COR-L47 (cell line): ENCODE measurements at places on chromosomes 2 and 18.

DNA sequence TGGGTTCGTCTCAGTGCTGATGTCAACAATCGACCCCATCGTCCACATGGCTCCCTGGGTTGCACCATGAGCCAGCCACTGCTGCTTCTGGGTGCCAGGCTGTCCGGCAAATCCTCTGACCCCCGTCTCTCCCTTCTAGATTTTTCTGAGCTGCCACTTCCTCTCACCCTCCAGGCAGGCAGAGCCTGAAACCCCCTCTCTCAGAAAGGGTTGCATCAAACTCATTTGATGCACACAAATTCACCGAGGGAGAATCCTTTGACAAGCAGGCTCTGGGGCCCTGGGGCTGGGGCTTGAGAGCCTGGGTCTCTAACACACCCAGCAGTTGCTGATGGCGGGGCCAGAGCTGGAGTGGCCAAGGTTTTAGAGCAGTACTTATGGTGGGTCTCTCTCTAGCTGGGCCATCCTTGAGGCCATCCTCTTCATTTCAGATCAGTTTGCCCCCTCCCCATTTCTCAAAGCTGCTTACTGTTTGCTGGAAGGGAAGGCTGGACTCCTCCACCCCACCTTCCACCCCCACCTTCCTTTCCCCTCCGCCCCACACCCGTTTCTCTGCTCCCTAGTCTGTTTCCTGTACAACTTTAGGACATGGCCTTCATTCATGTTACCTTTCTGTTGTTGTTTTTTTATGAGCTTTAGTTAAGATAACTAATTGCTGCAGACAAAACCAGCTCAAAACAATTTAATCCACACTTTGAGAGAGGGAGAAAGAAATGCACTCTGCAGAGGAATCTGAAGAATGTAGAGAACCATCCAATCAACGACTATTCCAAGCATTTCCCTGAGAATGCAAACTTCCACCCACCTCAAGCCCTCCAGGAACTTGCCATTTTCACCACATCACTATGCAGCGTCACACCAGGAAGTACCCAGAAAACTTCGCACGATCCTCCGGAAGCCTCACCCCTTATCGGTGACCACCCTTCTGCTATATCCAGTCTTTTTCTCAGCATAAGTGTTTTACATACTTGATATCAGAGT, 69.5 kb downstream of the ARL4C start:
- DNase-seq: no peak

DNA sequence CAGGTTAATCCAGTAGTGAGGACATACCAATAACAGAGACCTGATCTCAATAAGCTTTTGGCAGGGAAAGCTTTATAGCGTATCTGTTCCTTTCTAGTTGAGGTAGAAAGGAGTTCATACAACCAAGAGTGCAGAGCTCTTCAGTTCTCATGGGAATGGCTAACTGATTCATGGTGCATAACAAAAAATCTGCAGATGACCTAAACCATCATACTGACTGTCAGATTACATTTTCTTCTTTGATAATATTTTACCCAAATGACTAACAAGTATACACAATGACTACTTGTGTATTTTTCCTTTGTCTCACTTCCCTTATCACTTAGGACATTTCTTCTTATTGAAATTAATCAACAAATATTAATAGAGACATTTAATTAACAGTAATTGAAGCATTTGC, 140.0 kb upstream of the SERTAD2 start:
- no peak for DNase-seq

DNA sequence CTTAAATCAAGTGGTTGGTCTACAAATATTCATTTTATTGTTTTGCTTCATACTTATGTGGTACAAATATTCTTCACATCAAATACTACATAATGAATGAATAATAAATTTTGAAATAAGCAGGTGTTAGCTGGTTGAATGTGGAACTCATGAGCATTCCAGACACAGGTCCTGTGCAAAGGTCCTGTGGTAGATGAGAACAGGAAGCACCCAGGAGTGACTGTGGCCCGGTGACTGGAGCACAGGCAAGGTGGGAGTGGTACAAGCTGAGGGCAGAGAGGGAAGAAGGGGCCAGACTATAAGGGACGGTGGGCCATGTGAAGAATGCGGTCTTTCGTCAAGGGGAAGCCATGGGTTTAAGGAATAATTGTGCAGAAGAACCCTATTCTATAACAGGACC, 26.2 kb upstream of the LOXHD1 start:
- DNase-seq: no peak

DNA sequence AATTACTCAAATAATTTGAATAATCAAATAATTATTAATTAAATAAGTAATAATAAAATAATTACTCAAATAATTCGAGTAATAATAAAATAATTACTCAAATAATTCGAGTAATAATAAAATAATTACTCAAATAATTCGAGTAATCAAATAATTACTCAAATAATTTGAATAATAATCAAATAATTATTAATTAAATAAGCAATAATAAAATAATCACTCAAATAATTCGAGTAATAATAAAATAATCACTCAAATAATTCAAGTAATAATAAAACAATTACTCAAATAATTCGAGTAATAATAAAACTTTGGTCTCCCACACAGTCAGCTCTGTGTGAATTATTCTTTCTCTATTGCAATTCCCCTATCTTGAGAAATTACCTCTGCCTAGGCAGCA, 30.0 kb upstream of the LINC00305 start:
- no peak for DNase-seq

DNA sequence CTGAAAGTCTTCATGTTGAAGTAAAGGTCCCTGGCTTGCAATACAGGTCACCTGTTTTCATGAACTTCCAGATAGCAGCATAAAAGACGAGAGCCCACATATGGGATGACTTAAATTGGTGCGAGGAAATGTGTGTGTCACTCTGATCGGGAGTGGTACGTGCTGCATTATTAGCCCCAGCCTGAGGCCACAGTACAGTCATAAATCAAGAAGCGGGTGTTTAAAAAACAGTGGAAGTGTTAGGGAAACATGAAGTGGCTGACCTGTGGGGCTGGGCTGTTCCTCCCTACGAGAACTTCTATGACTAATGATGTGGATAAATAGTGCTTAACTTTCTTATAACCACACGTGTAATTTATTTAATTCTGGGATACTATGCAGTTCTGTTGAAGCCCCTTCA, 24.4 kb downstream of the RDH14 start:
- DNase-seq: no peak

DNA sequence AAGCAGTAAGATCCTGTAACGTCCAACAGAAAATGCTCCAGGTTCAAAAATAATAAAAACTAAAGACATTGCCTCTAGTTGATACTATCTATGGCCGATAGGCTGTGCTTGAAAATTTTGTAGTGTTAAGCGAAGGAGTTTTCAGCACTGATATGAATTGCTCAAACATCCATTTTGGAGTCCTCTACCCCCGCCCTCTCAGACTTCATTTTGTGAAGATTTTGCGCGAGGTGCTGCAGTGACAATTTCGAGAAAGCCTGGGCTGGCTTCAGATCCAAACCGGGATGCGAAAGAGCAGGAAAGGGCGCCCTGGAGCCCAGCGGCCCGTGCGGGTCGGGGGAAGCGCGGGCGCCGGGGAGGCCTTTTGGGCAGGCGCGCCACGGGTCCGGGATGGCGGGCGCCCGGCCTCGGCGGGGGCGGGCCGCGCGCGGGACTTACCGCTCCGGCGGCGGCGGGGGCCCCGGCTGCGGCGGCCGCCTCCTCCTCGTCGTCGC, 1.8 kb downstream of the SP3 start:
- peak; percentile 81 for DNase-seq

- DNase-seq: no peak
Observed at GRCh38 chr18:73458186-73458964, 590.6 kb upstream of the NETO1 start.

DNA sequence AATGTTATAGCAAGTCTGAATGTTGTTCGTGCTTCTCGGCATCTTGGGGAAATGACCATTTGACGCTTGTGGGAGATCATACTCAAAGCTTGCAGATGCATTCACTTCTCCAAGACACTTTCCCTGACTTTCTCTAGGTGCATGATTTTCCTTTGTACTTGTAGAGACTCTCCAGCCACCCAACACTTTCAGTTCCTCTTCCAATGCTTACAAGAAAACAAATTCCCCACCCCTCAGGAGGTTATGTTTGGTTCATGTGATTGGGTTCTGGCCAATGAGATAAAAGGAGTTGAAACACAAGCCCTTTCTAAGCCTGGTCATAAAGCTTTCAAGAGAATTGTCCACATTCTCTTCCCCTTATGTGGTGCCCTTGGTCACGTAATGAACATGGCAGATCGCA, 156.3 kb downstream of the EPHA4 start:
- DNase-seq: no peak

DNA sequence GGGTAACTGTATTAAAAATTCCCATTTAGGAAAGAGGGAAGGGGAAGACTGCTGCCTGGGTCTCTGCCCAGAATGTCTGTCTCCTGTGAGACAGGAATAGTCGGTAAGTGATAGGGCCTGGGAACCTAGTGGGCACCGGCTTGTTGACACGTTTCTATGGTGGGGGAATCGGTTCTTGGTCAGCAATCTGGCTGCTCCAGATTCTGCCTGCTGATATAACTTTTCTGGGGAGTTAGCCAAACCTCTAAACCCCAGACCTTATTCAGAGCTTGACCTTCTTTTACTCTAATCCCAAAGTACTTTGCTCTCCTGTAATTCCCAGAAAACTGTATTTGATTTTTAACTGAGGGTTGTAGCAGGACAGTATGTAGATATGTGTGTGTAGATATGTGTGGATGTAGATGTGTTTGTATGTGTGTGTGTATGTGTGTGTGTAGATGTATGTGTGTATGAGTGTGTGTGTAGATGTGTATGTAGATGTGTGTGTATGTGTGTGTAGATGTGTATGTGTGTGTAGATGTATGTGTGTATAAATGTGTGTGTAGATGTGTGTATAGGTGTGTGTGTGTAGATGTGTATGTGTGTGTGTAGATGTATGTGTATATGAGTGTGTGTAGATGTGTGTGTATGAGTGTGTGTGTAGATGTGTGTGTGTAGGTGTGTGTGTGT, 61.8 kb upstream of the TXNDC2 start:
- DNase-seq: no peak

DNA sequence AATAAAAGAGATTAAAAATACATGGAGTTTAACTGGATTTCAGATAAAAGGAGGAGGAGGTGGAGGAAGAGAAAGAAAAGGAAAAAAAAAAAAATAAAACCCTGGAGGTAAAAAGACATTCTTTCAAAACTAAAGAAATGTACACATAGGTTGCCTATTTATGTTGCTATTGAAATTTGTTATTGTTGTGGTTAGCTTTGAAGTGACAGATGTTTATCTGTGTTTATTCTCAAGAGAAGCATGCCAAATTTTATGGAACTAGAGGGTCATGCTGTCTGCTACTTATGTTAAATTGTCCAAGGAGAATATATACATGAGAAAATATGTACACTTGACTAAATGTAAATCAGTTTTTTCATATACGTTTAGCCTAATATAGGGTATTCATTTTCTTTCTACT, 653.2 kb downstream of the DCDC2C start:
- DNase-seq: no peak

- no peak for DNase-seq
Observed at GRCh38 chr2:126664234-126664633, 8.3 kb downstream of the GYPC start.

DNA sequence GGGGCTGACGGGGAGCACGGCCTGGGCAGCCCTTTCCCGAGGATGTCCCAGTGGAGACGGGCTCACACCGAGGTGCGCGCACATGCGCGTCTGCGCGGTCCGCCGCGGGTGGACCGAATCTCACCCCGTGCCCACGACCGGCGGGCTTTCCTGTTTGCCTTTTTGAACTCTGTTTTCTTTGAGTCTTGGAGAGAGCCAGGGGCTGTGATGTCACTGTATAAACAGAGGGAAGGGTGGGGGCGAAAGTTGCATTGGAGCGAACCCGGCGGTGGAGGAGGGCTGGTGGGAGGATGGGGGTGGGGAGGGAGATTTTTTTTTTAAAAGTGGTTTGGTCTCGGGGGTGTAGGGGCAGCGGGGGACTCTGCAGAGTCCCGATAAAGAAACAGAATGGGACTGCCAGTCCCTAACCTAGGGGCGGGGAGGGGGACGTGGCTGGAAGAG, 141.2 kb upstream of the CTAGE1 start:
- DNase-seq: no peak

DNA sequence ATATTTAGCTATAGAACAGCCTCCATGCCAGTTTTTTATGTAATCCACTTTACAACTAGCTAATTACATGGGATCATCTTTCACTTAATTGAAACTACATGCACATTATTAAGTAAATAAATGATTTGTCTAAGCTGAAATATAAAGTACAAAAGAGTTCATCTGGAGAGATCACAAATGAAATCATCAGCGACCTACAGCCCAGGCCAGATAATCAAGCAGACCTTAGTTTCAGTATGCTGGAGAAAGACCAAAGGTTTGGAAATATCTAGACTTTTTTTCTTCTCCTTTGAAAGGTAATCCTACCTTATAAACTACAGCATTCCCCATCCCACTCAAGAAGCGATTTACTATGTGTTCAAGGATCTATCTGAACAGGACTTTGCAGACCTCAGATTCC, 26.5 kb downstream of the FIGN start:
- DNase-seq: no peak

DNA sequence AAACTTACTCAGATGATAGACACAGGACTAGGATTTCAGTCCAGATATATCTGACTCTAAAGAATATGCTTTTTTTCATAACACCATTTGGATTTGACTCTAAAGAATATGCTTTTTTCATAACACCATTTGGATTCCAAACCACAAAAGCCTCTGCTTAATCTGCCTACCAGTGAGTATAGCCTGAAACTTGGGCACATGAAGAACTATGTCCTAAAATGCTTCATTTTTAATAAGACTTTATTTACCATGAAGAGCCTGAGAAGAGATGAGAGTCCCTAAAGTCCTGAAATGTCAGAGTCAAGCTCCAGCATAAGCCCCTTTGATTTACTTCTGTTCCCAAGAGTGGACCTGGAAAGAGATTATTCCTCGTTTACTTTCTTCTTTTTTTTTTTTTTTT, 54.5 kb upstream of the STPG4 start:
- no peak for DNase-seq

GRCh38 chr2:215388002-215388728, 47.7 kb downstream of the FN1 start:
- no peak for DNase-seq
